ENCODE measurements at places on chromosomes 4 and X. TPM values are rescaled to one million over a fixed set of nuclear protein-coding genes. Genes with fewer than 3 reads are reported as not detected.

The TLR2 gene
- 0.40 TPM for total RNA-seq

The NRK gene
- total RNA-seq: 0.32 TPM

The NAT8L gene
- total RNA-seq: 0.64 TPM

The TMPRSS11E gene
- total RNA-seq: not detected

The RAB41 gene
- 4.2 TPM for total RNA-seq

The PABPC1L2A gene
- not detected for total RNA-seq

The XAGE1A gene
- total RNA-seq: not detected

The FTHL17 gene
- not detected for total RNA-seq

The PDK3 gene
- total RNA-seq: 22.7 TPM

The HPGDS gene
- 3.5 TPM for total RNA-seq
